ENCODE measurements at places on chromosomes 7 and 10.
A peak's percentile ranks its signal among the peaks of the same experiment; 100 is the strongest.

- no peak overlapping the region for H3K27ac ChIP-seq
- no peaks in the 10 kb centered on the region for H3K27me3 ChIP-seq
- H3K36me3 ChIP-seq = no peaks in the 10 kb centered on the region
- no peaks in the 10 kb centered on the region for H3K4me1 ChIP-seq
- no peak for DNase-seq
Measured at GRCh38 chr10:1638889-1639419, 98.4 kb downstream of the ADARB2 start.

DNA sequence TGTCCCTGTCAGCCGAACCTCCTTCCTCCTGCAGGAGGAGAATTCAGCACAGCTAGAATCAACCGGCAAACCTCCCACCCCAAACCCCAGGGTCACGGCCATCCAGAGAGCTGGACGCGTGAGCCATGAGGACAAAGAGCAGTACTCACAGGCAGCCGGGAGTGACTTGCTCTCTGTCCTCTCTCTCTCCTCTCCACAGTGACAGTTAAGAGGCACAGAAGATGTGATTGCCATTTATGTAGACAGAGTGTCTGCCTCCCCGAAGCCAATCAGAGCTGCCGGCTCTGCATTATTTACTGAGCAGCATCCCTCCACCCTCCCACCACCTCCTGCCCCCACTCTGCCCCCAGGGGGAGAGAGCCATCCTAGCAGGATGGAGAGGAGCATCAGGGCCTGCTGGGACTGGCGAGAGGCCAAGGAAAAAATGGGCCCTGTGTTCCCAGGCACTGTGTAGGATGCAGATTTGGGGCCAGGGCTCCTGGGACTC lies 4.3 kb downstream of the DDC start:
- H3K4me1 ChIP-seq = peaks cover 11% of the 10 kb centered on the region
- no peaks in the 10 kb centered on the region for H3K36me3 ChIP-seq
- H3K27ac ChIP-seq = no peak overlapping the region
- H3K4me3 ChIP-seq = no peak overlapping the region
- H3K27me3 ChIP-seq = peaks cover 58% of the 10 kb centered on the region

- no peak overlapping the region for H3K4me3 ChIP-seq
- H3K4me1 ChIP-seq = no peaks in the 10 kb centered on the region
- H3K36me3 ChIP-seq = no peaks in the 10 kb centered on the region
Measured at GRCh38 chr10:17335065-17335464, 107.0 kb downstream of the VIM start.

DNA sequence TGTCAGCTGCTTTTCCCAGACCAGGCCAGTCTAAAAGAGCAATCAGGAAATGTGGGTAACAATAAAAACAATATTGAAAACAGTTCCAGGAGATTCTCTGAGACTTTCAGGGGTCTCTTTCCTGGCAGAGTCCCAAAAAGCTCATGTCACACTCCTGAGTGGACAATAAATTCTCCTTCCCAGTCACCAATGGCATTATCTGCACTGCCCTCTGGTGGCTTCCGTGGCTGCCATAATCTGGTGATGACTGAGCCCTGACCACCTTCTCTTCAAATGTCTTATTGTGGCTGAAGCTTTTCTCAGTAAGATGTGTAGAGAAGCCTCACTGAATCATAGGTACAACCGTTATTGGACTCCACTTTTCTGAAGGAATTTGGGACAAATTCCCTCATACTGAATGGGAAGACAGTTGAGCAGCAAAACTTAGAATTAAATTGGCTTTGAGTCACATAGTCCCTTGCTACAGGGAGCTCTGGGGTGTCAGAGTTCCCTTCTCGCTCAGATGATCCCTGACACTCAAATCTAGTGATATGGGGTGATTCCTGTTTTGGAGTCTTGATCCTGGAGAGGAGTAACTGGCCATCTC lies 24.4 kb upstream of the ASAH2 start:
- no peaks in the 10 kb centered on the region for H3K27me3 ChIP-seq
- no peak overlapping the region for H3K4me3 ChIP-seq
- H3K4me1 ChIP-seq = no peaks in the 10 kb centered on the region
- H3K36me3 ChIP-seq = no peaks in the 10 kb centered on the region

DNA sequence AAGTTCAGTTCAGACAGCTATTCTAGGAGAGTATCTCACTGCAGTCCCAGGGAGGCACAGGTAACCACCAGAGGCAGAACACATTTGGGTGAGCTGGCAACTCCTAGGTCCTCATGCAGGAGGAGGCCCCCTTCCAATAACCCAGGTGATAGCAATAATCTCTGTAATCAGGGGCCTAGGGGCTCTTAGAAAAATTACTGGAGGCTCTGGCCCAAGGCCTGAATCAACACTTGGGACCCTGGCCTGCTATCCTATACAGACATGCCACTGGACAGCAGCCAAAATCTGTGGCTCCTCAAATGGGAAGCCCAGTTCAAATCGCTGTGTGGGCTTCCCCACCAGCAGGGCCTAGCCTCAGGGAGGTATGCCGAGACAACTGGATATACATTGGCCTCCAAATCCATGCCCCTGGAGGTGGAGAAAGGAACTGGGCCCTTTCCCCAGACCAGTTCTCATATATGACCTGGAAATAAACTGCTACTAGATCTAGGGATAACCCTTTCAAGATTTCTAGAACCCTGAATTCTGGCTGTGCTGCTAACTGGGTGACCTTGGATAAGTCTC lies 1.6 kb downstream of the AVPI1 start:
- no peaks in the 10 kb centered on the region for H3K27me3 ChIP-seq
- no peaks in the 10 kb centered on the region for H3K36me3 ChIP-seq
- H3K27ac ChIP-seq = peak overlapping the region; percentile 96
- peak overlapping the region; percentile 86 for H3K4me3 ChIP-seq

DNA sequence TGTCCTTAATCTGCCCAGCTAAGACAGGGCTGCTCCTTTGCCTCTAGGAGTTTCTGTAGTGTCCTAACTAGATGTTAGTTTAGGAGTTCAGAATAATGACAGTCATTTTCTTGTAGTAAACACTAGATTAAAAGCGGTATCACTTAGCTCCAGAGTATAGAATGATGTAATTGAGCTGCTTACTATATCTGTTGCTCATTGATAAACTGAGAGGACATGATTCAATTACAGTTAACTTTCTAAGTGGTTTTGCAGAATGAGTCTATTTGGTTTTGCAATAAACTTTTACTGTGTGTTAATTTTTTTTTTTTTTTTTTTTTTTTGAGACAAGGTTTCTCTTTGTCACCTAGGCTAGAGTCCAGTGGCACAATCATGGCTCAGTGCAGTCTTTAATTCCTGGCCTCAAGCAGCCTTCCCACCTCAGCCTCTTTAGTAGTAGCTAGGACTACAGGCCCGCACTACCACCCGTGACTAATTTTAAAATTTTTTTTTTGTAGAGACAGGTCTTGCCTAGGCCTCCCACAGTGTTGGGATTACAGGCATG lies 1.8 kb downstream of the STMP1 start:
- H3K27ac ChIP-seq = peak overlapping the region; percentile 91
- peaks cover 7% of the 10 kb centered on the region for H3K4me1 ChIP-seq
- no peaks in the 10 kb centered on the region for H3K36me3 ChIP-seq
- H3K4me3 ChIP-seq = peak overlapping the region; percentile 88

GRCh38 chr10:73765066-73765465 lies 16.8 kb upstream of the CHCHD1 start:
- no peak overlapping the region for H3K27ac ChIP-seq
- DNase-seq = no peak
- no peaks in the 10 kb centered on the region for H3K4me1 ChIP-seq
- H3K27me3 ChIP-seq = no peaks in the 10 kb centered on the region
- peaks cover 86% of the 10 kb centered on the region for H3K36me3 ChIP-seq

DNA sequence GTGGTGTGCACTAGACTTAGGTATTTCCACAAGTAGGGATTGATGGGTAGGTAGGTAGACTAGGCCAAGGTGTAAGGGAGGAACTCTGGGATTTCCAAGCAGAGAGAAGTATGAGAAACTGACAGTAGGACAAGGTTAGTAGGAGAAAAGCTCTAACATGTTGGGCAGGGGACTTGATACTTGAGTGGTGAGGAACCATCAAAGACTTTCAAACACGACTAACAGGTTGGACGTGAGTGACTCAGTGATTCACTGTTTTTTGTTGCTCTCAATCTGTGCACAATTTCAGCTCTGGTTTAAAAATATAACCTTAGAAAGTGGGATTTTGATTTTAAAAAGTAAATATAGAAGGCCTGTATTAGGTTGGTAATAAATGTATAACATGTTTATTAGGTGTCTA lies 44.4 kb downstream of the KLHDC10 start:
- peaks cover 22% of the 10 kb centered on the region for H3K4me1 ChIP-seq
- peak overlapping the region; percentile 52 for H3K27ac ChIP-seq
- H3K36me3 ChIP-seq = peaks cover 3% of the 10 kb centered on the region
- H3K27me3 ChIP-seq = no peaks in the 10 kb centered on the region
- DNase-seq = no peak

GRCh38 chr10:66144016-66144415 lies 781.8 kb upstream of the LRRTM3 start:
- no peaks in the 10 kb centered on the region for H3K27me3 ChIP-seq
- no peaks in the 10 kb centered on the region for H3K36me3 ChIP-seq
- no peak overlapping the region for H3K4me3 ChIP-seq
- DNase-seq = no peak

DNA sequence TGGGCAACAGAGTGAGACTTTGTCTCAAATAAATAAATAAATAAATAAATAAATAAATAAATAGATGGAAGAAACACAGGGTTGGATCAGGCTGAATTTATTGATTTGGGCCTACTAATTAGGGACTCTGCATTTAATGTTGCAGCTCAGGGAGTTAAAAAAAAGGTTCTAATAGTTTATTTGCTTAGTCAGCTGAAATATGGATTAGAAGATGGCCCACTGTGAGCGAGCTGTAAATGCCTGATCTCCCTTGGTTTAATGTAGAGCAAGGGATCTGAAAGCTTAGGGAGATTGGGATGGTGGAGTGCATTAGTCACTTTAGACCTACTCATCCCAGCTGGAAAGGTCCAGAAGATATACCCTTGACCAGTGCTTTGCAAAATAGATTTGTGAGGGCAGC lies 25.1 kb upstream of the PDIA4 start:
- no peak overlapping the region for H3K27ac ChIP-seq
- no peaks in the 10 kb centered on the region for H3K36me3 ChIP-seq
- no peaks in the 10 kb centered on the region for H3K27me3 ChIP-seq
- no peak for DNase-seq

- no peaks in the 10 kb centered on the region for H3K4me1 ChIP-seq
- H3K27me3 ChIP-seq = no peaks in the 10 kb centered on the region
- DNase-seq = no peak
- no peak overlapping the region for H3K4me3 ChIP-seq
Measured at GRCh38 chr7:3616306-3616705, 315.3 kb downstream of the SDK1 start.

DNA sequence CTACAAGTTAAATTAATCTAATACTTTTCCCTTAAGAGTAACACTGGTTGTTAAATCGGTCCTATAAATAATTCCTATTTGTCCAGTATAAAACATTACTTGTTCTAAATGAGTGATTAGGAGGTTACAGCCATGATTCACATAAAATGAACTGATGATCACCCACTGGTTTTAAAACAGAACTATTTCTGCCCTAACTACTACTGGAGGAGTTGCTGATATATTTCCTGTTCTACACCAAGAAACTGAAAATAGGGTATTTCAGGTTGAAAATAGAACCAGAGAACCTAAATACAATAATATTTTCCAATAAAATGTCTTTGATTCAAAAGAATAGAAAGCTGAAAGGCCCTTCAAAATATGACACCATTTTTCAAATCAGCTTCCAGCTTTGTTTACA lies 30.9 kb downstream of the DNAJC1 start:
- no peaks in the 10 kb centered on the region for H3K27me3 ChIP-seq
- no peaks in the 10 kb centered on the region for H3K4me1 ChIP-seq
- no peaks in the 10 kb centered on the region for H3K36me3 ChIP-seq
- H3K4me3 ChIP-seq = no peak overlapping the region
- DNase-seq = no peak

GRCh38 chr7:16758631-16759611 lies 5.4 kb downstream of the TSPAN13 start:
- H3K4me3 ChIP-seq = no peak overlapping the region
- no peak overlapping the region for H3K27ac ChIP-seq
- peaks cover 12% of the 10 kb centered on the region for H3K4me1 ChIP-seq
- H3K36me3 ChIP-seq = no peaks in the 10 kb centered on the region
- H3K27me3 ChIP-seq = no peaks in the 10 kb centered on the region
- no peak for DNase-seq

DNA sequence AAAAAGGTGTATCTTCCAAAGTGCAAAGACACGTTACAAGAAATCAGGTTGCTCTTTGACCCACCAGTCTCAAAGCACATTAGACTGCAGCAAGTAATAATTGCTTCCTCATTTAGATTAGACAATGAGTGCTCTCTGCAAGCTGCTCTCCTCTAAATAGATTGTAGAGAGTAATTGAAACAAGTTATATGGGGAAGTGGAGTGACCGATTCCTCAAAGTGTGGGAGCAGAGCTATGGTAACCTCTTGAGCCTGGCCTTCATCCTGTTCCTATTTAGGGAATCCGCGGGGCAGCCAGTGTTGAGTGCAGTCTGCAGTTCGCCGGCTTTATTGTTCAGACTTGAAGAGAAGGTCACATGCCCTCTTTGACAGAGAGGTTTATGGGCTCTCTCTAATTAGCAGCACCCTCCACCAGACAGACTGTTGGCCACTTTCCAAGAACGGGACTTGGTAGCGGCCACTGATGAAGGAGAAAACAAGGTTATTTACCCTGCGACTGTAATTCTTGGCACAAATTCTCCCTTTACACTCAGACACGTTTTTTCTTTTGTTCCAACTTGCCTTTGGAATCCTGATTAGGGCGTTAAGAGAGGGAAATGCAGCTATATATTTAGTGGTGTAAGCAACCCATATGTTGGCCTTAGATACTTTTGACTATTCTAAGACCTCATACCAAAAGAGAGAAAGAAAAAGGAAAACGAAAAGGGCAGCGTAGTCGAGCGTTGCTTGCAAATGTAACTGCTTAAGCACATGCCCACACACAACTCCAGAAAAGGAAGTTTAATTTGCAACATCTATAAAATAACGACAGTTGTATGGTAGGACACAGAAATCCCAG lies 107.5 kb downstream of the REEP3 start:
- DNase-seq = no peak
- no peaks in the 10 kb centered on the region for H3K27me3 ChIP-seq
- H3K4me1 ChIP-seq = peaks cover 41% of the 10 kb centered on the region
- H3K27ac ChIP-seq = peak overlapping the region; percentile 97
- peak overlapping the region; percentile 65 for H3K4me3 ChIP-seq

- DNase-seq = no peak
- H3K4me3 ChIP-seq = no peak overlapping the region
- no peak overlapping the region for H3K27ac ChIP-seq
- no peaks in the 10 kb centered on the region for H3K36me3 ChIP-seq
- H3K4me1 ChIP-seq = no peaks in the 10 kb centered on the region
Measured at GRCh38 chr10:13168781-13169180, 7.4 kb downstream of the MCM10 start.

GRCh38 chr10:72083790-72084459 lies 4.4 kb downstream of the SPOCK2 start:
- H3K4me3 ChIP-seq = no peak overlapping the region
- H3K27ac ChIP-seq = no peak overlapping the region
- no peak for DNase-seq
- H3K27me3 ChIP-seq = peaks cover 11% of the 10 kb centered on the region
- H3K36me3 ChIP-seq = no peaks in the 10 kb centered on the region
- peaks cover 20% of the 10 kb centered on the region for H3K4me1 ChIP-seq

GRCh38 chr7:158407581-158408317 lies 179.9 kb downstream of the PTPRN2 start:
- DNase-seq = no peak
- no peaks in the 10 kb centered on the region for H3K36me3 ChIP-seq
- no peak overlapping the region for H3K4me3 ChIP-seq
- H3K4me1 ChIP-seq = peaks cover 10% of the 10 kb centered on the region
- H3K27me3 ChIP-seq = no peaks in the 10 kb centered on the region

GRCh38 chr7:105305633-105306032 lies 83.1 kb downstream of the SRPK2 start:
- no peak for DNase-seq
- no peaks in the 10 kb centered on the region for H3K36me3 ChIP-seq
- H3K4me1 ChIP-seq = no peaks in the 10 kb centered on the region
- no peaks in the 10 kb centered on the region for H3K27me3 ChIP-seq
